ENCODE measurements at places on chromosomes 16 and 17.

DNA sequence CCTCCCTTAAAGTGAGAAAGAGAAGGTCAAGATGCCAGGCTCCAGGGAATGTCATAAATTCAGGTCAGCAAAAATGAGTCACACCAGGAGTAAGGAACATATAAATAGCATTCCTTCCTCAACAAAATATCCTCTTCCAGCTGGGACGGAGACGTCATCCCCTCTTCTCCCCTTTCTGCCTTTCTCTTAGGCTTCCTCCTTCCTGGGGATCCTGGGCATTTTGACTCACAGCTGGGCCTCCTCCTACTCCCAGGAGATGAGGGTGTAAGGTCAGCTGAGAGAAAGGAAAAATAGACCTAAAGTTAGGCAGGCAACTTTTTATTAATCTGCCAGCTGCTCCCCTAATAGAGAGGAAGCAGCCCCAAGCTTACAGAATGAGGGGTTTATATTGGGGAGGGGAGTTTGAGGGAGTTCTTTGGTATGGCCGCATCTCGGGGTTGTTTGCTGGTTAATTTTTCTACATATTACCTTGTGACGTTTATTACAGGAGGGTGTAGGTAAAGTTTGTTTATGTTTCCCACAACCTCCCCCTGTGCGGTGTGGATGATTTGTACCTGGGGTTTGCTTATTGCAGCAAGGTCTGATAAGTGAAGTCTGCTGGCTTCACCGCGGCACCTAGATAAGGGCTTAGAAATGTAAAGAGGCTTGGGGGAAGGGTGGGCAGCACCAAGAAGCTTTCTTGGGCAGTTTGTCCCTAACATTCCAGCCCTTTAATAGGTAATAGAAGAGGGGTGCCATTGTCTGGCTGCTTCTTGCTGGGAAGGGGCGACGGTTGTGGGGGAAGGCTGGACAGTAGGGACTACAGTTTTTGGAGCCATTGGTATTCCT lies 7.1 kb upstream of the ZNF747 start:
- no peaks in the 10 kb centered on the region for H3K27me3 ChIP-seq
- no peaks in the 10 kb centered on the region for H3K36me3 ChIP-seq
- no peak overlapping the region for H3K4me3 ChIP-seq
- no peak for DNase-seq
- 0 out of 2 replicates have a peak overlapping the region, but pooled peaks have one; percentile 31 for H3K27ac ChIP-seq
- peaks cover 5% of the 10 kb centered on the region for H3K4me1 ChIP-seq

GRCh38 chr16:80347002-80347401 lies 193.8 kb upstream of the DYNLRB2 start:
- H3K4me1 ChIP-seq: no peaks in the 10 kb centered on the region
- H3K27ac ChIP-seq: no peak overlapping the region
- H3K27me3 ChIP-seq: no peaks in the 10 kb centered on the region
- DNase-seq: no peak
- no peak overlapping the region for H3K4me3 ChIP-seq

GRCh38 chr16:56362057-56362655 lies 63.2 kb downstream of the AMFR start:
- peaks cover 11% of the 10 kb centered on the region for H3K4me1 ChIP-seq
- H3K27me3 ChIP-seq: no peaks in the 10 kb centered on the region
- H3K27ac ChIP-seq: no peak overlapping the region
- no peak for DNase-seq
- H3K36me3 ChIP-seq: no peaks in the 10 kb centered on the region

DNA sequence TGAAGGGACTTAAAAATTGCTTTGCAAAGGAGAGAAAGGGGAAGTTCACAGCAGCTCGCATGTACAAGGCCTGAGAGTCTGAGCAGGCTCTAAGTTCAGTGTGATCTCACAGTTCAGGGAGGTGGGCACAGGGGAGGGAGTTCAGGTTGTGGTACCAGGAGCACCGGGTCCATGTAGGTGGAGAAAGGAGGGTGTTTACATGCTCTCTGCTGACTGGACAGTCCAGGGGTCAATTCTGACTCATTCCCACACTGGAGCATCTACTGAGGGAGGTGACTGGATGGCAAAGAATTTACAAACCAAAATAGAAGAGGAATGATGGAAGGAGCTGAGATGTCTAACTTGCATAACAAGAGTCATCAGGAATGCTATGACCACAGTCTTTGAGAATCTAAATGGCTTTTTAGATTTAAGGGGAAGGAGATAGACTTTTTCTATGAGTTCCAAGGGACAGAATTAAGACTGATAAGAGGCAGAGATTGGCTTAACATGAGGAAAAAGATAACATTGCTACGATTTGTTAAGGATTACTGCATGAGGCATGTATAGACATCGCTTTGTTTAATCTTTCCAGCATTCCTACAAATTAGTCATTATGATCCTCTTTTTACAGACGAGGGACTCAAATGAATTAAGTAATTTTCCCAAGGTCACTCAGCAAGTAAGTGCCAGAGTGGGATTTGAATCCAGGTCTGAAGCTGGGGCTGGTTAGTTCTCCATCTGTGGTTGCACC lies 29.9 kb downstream of the MIS12 start:
- DNase-seq: no peak
- H3K27ac ChIP-seq: no peak overlapping the region
- H3K27me3 ChIP-seq: no peaks in the 10 kb centered on the region
- H3K4me1 ChIP-seq: no peaks in the 10 kb centered on the region

DNA sequence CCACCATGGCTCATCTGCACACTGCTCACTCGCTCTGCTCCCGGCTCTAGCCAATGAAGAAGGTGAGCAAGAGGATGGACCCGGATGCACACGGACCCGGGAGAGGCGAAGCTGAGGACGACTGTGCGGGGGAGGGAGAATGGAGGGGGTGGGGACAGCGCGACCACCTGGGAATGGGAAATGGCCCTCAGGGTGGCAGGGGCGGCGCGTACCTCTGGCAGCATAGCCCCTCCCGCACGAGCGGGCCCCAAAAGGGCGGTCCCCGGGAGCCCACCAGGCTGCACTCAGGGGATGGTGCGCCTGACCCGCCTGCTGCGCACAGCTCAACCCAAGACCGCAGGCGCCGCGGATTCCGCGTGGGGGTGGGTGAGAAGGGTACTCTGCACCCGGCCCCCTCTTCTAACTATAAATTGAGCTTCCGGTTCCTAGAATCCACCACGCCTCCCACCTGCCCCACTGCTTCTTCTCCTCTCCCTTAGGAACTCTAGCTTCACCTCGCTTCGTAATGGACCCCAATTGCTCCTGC lies 6.1 kb downstream of the MT1H start:
- no peak for DNase-seq
- H3K4me1 ChIP-seq: no peaks in the 10 kb centered on the region
- no peaks in the 10 kb centered on the region for H3K36me3 ChIP-seq
- H3K27ac ChIP-seq: no peak overlapping the region
- H3K27me3 ChIP-seq: peaks cover 12% of the 10 kb centered on the region
- peak overlapping the region; percentile 41 for H3K4me3 ChIP-seq

DNA sequence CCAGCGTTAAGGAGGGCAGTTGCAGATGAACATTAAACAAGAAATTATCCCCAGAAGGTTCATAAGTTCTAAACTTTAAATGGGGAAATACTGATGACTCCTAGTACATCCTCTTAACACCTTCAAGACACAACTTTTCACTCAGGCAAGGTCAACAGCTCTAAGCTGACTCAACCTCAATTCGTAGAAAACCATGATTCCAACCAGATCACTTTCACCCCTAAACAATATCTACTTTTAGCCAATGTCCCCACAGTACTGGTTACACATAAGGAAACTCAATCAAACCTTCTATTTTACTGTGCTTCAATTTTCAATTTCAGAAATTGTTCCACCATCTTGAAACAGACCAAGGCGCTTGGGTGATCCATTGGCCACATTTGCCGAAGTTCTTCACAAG lies 2.3 kb downstream of the CDYL2 start:
- H3K4me3 ChIP-seq: no peak overlapping the region
- no peak overlapping the region for H3K27ac ChIP-seq
- H3K36me3 ChIP-seq: no peaks in the 10 kb centered on the region
- peaks cover 3% of the 10 kb centered on the region for H3K27me3 ChIP-seq
- no peak for DNase-seq
- no peaks in the 10 kb centered on the region for H3K4me1 ChIP-seq

GRCh38 chr17:3803308-3803640 lies 2.3 kb upstream of the ITGAE start:
- no peak overlapping the region for H3K4me3 ChIP-seq
- no peaks in the 10 kb centered on the region for H3K27me3 ChIP-seq
- no peaks in the 10 kb centered on the region for H3K4me1 ChIP-seq
- no peak overlapping the region for H3K27ac ChIP-seq
- no peak for DNase-seq

DNA sequence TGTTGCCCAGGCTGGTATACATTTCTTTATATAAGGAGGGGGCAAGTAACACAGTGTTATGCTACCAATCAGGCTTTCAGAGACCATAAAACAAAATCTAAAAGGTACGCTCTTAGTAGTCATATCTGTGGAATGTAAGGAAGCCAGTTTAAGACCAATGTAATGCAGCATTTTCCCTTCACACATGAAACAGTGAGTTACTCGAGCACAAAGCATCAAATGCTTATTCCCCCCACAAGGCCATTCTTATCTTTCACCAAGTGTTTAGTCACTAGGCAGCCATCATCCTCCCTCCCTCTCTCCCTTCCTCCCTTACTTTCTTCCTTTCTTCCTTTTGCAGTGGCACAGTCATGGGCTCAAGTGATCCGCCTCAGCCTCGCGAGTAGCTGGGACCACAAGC lies 12.8 kb downstream of the HMOX2 start:
- H3K27ac ChIP-seq: no peak overlapping the region
- H3K27me3 ChIP-seq: no peaks in the 10 kb centered on the region
- H3K36me3 ChIP-seq: no peaks in the 10 kb centered on the region
- DNase-seq: no peak

DNA sequence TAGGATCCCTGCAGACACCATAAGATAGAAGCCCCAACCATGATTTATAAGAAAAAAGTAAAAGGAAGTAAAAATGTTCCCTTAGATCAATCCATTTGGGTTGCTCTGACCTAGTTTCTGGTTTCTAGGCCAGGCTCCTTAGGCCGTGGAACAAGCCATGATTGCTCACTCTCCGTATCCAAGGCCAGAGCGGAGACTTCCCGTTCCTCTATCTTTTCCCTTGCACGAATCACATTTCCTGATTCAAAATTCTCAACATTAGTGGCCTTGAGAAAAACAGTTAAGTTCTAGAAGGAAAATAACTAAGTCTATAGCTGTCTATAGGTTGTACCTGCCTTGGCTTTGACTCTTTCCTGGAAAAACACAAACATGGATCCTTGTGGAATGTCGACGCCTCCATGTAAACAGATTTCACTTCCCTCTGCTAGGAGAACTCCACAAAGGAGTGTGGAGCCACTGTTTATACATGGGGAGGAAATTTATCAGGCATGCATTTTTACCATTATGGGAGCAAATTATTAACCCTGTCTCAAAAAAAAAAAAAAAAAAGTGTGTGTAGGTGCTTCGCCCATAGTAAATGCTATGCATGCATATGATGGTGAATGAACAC lies 149.6 kb downstream of the ZFHX3 start:
- DNase-seq: no peak
- no peak overlapping the region for H3K27ac ChIP-seq
- no peaks in the 10 kb centered on the region for H3K27me3 ChIP-seq
- no peaks in the 10 kb centered on the region for H3K4me1 ChIP-seq

Data from H1 (cell line).